NCI-H2081 (cell line): ENCODE measurements at places on chromosomes 12 and 14.

DNA sequence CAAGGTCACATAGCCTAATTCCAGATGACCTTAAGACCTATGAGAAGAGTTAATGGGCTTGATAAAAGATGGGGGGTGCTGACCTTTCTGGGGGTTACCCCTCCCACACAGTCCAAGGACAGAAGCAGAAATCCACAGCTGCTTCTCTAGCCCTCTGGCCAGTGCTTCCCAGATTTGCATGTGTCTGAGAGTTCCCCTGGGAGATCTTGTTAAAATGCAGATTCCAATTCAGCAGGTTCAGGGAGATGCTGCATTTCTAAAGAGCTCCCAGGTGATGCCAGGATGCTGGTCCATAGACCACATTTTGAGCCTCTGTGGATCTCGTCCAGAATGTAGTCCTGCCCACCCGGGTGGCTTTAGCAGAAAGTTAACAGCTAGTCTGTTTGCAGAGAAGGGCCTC lies 82.1 kb downstream of the WSCD2 start:
- no peak for DNase-seq

DNA sequence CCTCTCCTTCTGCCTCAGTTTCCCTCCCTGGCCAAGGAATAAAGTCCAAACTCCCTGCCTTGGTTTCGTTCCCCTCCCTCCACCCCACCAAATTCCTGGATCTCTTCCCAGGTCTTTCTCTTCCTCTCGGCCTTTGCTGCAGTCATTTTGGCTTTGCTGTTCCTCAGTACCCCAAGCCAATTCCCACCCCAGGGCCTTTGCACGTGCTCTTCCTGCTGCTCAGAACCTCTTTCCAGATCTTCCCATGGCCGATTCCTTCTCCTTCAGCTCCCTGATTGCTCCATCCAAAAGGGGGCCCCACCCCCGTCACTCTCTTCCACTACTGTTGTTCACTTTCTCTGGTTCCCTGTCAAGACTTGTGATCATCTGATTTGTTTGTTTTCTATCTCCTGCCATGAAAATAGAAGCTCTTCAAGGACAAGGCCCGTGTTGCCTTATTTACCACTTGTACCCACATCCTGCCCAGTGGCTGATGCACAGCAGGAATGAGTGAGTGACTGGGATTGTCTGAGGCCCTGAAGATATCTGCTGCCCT lies 3.1 kb downstream of the HNF1A start:
- no peak for DNase-seq

- DNase-seq: no peak
Observed at GRCh38 chr12:94789510-94790225, 139.3 kb upstream of the TMCC3 start.

DNA sequence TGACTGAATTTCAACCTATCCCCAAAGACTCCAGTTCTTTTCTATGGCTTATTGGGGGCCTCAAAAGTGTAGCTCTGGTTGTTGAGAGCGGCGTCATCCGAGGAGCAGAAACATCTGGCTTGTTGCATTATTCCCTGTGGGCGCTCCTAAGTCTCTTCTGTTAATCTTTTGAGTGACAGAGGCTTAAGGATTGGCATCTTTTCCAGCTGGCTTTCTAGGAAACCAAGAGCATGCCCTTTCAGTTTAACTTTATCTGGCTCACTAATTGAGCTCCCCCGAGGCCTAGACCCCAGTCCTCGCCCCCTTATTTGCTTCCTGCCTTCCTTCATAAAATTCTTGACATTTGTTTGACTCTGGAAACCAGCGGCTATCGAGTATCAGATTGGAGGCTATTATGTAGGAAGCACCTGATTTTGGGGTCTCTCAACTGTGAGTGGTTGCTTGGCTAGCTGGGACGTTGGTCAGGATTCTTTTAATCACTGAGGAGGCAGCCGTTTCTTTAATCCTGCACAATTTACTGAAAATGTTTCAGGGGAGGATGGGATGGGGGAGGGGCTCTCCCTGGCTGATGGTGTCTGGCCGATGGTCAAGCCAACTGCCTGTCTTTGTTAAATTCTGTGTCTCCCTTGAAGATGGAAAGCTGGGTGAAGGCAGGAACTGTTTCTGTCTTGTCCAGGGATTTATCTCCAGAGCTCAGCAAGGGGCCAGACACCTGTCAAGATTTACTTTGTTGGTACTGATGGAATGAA lies 3.1 kb downstream of the SMOC1 start:
- peak; percentile 13 for DNase-seq

DNA sequence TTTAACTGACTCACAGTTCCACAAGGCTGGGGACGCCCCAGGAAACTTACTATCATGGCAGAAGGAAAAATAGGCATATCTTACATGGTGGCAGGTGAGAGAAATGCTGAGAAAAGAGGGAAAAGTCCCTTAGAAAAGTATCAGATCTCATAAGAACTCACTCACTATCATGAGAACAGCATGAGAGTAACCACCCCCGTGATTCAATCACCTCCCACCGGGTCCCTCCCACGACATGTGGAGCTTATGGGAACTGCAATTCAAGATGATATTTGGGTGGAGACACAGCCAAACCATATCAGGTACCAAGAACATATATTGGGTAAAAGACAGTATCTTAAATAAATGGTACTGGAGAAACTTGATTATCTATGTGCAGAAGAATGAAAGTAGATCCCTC lies 100.3 kb upstream of the FAR2 start:
- DNase-seq: no peak
